Activated CD4-positive, alpha-beta memory T cell treated with anti-CD3 and anti-CD28 coated beads for 36 hours (primary cell): ENCODE measurements at places on chromosomes 6 and 20. TPM values are rescaled to one million over a fixed set of nuclear protein-coding genes. Genes with fewer than 3 reads are reported as not detected.
A peak's percentile ranks its signal among the peaks of the same experiment; 100 is the strongest.

SLC22A7 gene
- not detected for total RNA-seq

BCAS4 gene
- 11.0 TPM for total RNA-seq

SLC35D3 gene
- not detected for total RNA-seq

DNA sequence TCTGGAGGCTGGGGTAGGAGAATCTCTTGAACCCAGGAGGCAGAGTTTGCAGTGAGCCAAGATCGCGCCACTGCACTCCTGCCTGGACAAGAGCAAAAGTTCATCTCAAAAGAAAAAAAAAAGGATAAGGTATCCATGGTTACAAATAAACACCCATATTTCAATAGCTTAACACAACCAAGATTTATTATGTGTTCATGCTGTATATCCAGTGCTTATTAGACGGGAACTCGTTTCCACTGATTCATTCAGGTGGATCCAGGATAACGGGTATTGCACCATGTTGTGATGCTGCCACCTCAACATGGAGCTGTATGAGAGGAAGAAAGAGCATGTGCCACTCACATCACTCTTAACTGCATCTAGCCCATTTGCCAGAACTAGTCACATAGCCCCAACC is 69.1 kb upstream of the HIVEP1 start:
- no peak overlapping the region for H3K27ac ChIP-seq
- peaks cover 7% of the 10 kb centered on the region for H3K4me1 ChIP-seq
- no peaks in the 10 kb centered on the region for H3K27me3 ChIP-seq
- H3K36me3 ChIP-seq = no peaks in the 10 kb centered on the region

DNA sequence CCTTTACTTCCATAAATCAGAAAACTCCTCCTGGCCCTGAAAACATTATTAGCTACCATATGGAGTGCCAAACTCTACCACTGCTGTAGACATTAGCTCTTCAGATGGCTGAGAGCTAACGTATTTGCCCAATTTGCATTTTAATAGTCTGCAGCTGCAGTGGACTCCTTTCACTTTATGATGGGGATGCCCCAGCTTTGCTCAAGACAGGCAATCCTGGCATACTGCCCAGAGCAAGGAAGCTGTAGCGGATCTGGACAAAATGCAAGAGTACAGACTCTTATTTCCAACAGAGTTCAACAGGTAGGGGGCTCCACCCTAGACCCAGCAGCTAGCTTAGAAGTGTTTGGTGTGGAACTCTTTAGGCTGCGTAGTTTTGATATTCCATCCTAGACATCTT is 246.7 kb downstream of the FOXC1 start:
- H3K36me3 ChIP-seq = no peaks in the 10 kb centered on the region
- H3K27ac ChIP-seq = no peak overlapping the region
- no peak overlapping the region for H3K4me3 ChIP-seq
- no peaks in the 10 kb centered on the region for H3K27me3 ChIP-seq
- no peak for DNase-seq

DNA sequence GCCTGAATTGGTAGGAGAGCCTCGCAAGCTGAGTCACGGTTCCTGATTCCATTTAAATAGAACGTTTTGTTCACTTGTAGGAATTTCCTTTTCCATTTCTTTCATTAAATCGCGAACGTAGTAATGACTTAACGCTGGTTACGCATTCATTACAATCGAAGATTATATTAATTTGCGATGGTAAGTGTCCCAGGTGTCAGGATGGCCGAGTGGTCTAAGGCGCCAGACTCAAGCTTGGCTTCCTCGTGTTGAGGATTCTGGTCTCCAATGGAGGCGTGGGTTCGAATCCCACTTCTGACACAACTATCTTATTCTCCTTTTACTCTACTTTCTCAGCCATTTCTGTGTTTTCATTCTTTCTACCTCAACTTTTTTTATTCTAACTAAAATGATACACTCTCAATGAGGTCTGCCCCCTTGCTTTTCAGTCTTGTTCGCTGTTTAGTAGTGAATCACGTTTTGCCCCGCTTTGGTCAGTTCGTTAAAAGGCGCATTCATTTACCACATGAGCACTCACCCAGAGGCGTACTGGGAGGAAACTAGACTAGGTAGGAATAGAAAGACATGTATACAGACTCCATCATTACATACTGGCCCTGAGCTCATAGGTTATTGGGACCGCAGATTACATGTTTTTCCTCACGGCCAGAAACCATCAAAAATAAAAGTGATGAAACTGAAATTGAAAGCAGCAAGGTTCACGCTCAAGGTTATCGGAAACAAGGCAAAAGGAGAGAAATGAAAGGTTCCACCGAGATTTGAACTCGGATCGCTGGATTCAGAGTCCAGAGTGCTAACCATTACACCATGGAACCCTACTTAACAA is 17.3 kb upstream of the TRIM27 start:
- peak overlapping the region; percentile 96 for H3K27ac ChIP-seq
- peak; percentile 82 for DNase-seq
- peaks cover 8% of the 10 kb centered on the region for H3K36me3 ChIP-seq
- H3K27me3 ChIP-seq = no peaks in the 10 kb centered on the region
- peak overlapping the region; percentile 84 for H3K4me3 ChIP-seq
